ENCODE measurements at places on chromosomes 2 and 18. TPM values are rescaled to one million over a fixed set of nuclear protein-coding genes. Genes with fewer than 3 reads are reported as not detected.

DNA sequence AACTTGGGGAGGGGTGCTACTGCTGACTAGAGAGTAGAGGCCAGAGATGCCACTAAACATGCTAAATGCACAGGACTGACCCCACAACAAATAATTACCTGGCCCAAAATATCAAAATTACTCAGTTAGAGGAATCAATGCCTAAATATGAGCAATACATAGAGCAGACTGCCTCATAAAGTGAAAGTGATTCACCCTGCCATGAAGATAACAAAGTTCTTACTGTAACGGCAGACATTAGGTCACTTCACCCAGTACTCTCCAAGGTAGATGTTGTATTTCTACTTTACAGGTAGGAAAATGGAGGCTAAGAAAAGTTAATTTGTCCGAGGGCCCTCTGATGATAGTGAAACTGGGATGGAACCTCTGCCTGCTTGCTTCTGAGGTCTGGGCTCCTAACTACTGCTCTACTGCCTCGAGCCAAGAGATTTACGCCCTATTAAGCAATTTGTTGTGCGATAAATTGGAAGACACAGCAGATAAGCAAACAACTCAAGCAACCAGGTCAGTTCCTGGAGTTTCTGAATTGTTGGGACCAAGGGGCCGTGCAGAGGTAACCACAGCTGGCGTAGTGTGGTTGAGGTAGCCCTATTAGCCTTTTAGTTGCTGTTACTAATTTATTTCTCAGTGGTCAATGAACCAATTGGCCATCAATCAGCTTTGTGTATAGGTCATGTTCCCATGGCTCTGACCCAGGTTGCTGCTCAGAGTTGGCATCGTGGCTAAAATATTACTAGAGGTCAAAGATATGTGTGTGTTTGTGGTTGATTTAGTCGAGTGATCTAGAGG lies 4.8 kb downstream of the DHRS9 start:
- no peak for DNase-seq

DNA sequence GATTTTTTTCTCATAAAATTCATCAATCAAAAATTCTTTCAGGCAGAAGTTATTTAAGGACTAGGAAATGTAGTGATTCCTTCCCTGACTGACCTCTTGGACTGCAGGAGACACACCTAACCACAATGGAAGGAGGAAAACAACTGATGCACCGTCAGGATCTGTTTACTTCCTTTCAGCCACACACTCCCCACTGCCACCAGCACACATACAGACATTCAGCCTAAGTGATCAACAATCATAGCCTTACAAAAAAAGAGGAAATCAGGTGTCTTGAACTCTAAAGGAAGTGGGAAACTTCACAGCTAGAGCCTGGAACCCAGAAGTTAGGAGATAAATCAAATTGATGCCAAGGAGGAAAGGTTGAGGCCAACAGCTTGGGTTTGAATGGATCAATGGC lies 213.5 kb upstream of the ACVR2A start:
- DNase-seq, result no peak

The FAM237A gene
- polyA plus RNA-seq, result not detected

GRCh38 chr2:232333361-232334135 lies 45.0 kb upstream of the ALPP start:
- DNase-seq, result no peak

The LRP2 gene
- not detected for polyA plus RNA-seq

The FBXO41 gene
- polyA plus RNA-seq, result 2.3 TPM

Measured in GM12878 (cell line).